Activated T-cell treated with anti-CD3 and anti-CD28 coated beads for 1 hour (primary cell): ENCODE measurements at places on chromosomes 4 and X.

- no peak for DNase-seq
Measured at GRCh38 chr4:38565271-38566199, 98.5 kb upstream of the KLF3 start.

DNA sequence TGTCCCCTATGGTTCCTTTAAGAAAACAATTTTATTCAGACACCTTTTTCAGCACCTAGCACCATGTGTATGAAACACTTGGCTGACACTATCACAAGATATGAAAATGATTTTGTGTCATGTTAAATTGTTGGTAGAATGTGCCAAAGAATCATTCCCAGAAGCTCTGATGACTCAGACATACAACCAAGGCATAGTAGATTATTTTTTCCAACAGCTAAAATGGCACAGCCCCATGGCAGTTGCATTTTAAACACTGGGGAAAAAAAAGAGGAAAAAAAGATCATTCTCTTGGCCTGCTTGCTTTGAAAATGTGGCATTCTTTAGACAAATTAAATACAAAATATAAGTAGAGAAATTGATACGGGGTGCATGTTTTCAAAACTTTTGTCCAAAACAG lies 230.2 kb downstream of the NLGN4X start:
- no peak for DNase-seq

DNA sequence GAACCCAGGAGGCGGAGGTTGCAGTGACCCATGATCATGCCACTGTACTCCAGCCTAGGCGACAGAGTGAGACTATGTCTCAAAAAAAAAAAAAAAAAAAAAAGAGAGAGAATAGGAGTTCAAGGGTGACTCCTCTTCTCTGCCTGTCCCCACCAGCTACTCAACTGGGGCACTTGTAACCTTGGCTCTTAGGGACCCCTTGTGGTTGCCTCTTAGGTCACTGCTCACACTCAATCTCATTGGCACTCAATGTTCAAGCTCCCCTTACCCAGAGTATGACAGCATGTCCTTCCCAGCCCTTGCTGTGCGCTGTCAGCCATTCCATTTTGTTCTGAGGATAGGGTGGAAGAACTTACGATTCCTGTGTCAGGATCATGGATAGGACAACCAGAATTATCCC lies 82.4 kb upstream of the BEND4 start:
- DNase-seq: no peak

DNA sequence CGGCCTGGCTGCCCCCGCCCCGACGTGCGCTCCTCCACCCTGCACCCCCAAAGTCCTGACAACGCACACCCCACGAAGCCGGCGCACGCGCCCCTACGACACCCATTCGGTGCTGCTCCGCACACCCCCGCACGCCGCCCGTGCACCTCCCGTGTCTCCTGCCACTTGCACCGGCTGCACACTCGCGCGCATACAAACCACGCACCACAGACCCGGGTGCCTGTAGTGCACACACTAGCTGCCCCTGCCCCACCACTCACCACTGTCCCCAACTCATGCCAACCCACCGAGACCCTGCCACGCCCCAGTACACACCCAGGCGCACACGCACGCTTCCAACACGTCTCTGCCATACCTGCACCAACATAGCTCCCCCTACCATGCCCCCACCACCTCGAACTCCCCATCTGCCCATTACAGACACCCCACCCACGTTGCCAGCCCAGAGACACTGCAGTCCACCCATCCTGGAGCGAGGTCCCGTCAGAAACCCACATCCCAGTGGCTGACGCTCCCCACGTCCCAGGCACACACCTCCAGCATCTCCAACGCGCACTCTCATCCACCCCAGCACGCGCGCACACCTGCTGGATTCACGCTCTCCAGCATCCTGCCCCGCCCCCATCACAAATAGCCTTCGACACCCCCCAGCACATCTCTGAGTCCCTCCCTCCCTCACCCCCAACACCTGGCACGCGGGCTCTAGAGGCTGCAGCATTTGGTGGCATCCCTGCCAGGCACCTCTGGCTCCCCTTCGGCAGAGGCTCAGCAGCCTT lies 4.2 kb upstream of the DUSP9 start:
- DNase-seq: no peak

- DNase-seq: no peak
Measured at GRCh38 chrX:40291553-40291952, 193.8 kb upstream of the BCOR start.

DNA sequence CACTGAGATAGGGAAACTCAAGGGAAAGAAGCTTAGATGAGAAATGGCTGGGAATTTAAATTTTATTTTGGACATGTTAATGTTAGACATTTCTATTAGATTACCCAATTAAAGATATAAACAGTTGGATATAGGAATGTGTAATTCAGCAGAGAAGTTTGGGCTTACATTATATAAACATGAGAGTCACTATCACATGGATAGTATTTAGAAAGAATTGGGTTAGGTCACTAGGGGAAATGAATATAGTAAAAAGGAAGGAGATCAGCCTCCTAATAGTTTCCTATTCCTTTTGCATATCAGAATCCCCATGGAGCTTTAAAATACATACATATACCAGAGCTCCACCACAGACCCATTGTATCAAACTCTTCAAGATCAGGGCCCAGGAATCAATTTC lies 19.6 kb upstream of the CXCL5 start:
- no peak for DNase-seq

- DNase-seq: no peak
Measured at GRCh38 chr4:142110136-142110535, 473.8 kb downstream of the IL15 start.

- DNase-seq: no peak
Measured at GRCh38 chr4:13483136-13483767, 888 bp downstream of the RAB28 start.
